Thymus (tissue), 14 donors: ENCODE measurements at places on chromosomes 6 and 20.

- no peak for DNase-seq
These were observed 373.4 kb upstream of the AGPAT4 start for GRCh38 chr6:161647234-161647633.

GRCh38 chr6:1491591-1492319 is 102.4 kb downstream of the FOXF2 start:
- no peak for DNase-seq

GRCh38 chr6:31617010-31617409 is 2.0 kb downstream of the AIF1 start:
- DNase-seq: no peak

DNA sequence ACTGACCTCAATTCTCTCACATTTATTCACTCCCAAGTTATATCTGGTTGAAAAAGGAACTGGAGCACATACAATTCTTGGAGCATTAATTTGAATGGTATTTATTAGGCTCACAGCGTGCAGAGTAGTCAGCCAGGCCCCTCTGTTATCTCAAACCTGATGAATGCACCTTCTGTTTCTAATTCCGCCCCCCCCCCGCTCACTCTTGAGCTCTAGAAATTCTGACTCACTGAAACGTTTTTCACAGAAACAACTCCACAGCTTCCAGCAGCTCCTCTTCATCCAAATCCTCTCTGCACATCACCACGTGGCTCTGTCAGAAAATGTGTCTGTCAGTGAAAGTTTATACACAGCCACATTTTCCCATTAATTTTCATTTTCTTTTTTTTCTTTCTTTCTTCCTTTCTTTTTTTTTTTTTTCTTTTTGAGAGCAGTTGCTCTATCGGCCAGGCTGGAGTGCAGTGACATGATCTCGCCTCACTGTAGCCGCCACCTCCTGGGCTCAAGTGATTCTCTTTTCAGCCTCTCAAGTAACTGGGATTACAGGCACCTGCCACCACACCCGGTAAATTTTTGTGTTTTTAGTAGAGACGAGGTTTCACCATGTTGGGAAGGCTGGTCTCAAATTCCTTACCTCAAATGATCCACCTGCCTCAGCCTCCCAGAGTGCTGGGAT is 109.4 kb downstream of the TBXT start:
- no peak for DNase-seq

DNA sequence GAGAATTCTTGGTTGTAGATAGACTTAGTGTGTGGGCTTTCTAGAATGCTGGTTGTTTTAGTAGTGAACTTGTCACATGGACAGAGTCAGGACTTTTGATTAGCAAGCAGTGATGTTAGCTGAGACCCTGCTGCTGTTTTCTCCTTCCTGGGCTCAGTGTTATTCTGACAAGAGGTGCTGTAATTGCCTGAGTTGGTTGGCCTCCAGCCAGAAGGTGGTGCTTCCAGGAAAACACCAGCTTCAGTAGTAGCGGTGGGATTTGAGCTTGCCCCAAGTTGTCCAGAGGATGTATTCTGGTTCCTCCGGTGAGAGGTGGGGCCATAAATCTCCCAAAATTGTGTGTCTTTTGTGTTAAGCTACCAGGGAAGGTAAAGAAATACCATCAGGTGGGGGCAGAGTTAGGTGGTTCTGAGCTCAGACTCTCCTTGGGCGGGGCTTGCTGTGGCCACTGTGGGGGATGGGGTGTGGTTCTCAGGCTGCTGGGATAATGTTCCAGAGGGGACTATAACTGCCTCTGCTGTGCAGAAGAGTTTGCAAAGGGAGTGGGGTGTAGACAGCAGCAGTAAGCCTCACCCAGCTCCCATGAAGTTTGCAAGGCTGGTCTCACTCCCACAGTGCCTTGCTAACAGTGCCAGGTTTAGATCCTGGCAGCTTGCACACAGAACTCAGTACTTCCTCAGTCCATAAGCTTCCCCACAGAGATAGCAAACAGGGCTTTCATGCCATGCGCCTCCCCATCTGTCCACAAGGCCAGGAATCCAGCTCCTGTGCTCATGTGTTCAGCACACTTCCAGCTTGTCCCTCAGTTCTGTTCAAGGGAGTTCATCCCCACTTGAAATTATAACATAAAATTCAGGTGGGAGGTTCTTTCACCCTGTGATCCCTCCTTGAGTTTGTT is 278.4 kb upstream of the PTCHD4 start:
- DNase-seq: no peak

GRCh38 chr20:722822-723644 is 45.3 kb downstream of the SLC52A3 start:
- DNase-seq: no peak

- DNase-seq: no peak
These were observed 26.6 kb downstream of the PREX1 start for GRCh38 chr20:48801197-48801596.

- DNase-seq: no peak
These were observed 32.2 kb downstream of the RSPO4 start for GRCh38 chr20:969868-970267.

DNA sequence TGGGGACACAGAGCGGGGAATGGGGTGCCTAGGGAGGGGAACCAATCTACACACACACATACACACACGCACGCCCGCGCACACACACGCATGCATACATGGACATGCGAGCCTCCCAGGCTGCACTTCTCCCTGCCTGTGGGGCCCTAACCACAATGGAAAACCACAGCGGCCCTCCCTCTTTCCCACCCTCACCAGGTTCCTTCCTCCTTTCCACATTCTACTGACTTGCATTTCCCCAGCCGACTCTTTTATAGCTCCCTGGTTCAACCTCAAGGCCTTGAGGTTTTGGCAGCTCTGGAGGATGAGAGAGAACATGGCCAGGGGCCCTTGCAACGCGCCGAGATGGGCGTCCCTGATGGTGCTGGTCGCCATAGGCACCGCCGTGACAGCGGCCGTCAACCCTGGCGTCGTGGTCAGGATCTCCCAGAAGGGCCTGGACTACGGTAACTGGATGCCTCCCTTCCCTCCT is at the start of gene BPI:
Gene BPI (plus strand): TSS at position 249 of the 472 bp plus-strand sequence. CDS start 68 bp downstream, at position 317.
- DNase-seq: no peak

GRCh38 chr6:136535017-136535765 is 15.0 kb downstream of the MAP7 start:
- no peak for DNase-seq
